Muscle of leg (tissue), 16 donors: ENCODE measurements at places on chromosomes 7 and 10.

DNA sequence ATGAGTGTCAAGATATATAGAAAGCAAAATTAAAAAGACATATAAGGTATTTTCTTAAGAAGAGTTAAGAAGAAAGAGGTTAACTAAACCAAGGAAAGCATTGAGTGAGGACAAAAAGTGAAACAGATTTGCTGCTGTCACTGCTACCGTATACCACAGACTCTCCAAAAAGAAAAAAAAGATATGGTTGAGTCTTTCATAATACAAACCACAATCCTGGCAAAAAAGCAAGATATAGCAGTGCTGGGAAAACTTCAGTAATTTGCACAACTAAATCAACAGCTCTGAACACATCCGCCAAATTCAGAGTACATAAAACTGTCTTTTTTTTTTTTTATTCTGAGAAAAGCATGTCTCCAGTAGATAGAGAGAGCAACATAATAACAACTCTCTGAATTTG, 114.7 kb downstream of the ETV1 start:
- peak; percentile 48 for DNase-seq

GRCh38 chr7:27992755-27993493, 187.7 kb downstream of the JAZF1 start:
- peak; percentile 64 for DNase-seq

DNA sequence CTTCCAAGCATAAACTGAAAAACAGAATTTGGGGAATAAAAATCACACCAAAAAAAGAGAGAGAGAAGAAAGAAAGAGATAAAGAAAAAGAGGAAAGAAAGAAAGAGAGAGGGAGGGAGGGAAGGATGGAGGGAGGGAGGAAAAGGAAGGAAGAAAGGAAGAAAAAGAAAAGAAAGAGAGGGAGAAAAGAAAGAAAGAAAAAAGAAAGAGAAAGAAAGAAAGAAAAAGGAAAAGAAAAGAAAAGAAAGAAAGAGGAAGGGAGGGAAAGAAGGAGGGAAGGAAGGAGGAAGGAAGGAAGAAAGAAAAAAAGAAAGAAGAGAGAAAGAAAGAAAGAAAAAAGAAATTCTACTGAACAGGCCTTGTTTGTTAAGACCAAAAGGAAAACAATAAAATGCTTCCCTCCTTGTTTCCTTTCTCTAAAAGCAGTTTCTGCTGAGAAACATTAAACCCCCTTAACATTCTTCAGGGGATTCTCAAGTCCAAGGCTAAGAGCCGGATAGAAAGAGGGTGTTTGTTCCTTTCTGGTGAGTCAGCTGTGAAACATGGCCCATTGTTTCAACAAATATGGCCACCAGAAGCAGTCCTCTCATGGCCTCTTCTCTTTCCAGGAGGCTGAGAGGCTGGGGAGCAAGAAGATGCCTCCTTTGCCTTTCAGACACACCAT, 46.9 kb upstream of the GPAM start:
- DNase-seq: no peak

GRCh38 chr7:31126976-31127375, 74.9 kb downstream of the ADCYAP1R1 start:
- peak; percentile 58 for DNase-seq

- no peak for DNase-seq
Observed at GRCh38 chr10:74906611-74907198, 80.3 kb downstream of the KAT6B start.

- no peak for DNase-seq
Observed at GRCh38 chr7:151429560-151430331, 10.2 kb downstream of the CRYGN start.
